ENCODE measurements at places on chromosomes 1 and 21.
A peak's percentile ranks its signal among the peaks of the same experiment; 100 is the strongest.

DNA sequence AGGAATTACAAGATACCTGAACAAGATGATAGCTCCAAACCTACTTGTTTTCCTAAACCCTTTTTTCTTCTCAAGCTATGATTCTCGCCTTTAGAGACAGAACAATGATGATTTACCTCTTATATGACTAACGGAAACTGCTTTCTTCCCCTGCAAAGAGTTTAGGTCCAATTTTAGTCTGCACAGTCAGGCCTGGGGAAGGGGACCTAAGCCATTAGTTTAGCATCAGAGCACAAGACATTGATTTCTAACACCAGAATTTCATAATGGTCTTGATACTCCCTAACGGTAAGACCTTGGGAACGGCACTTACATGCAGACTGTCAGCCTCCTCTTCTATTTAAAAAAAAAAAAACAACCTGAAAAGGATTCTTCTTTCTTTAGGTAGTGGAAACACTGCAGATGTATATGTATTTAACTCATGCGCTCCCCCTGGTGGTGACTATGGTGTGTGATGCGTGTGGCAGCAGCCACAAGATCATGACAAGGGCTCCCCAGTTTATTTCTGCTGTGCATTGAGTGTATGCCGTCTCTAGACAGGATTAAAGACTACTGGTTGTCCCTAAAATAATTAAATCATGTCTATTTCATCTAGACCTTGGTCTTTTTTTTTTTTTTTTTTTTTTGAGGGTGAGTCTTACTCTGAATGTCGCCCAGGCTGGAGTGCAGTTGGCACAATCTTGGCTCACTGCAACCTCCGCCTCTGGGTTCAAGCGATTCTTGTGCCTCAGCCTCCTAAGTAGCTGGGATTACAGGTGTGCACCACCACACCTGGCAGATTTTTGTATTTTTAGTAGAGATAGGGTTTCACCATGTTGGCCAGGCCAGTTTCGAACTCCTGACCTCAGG is 37.3 kb upstream of the TMEM222 start:
- peak; percentile 85 for DNase-seq

DNA sequence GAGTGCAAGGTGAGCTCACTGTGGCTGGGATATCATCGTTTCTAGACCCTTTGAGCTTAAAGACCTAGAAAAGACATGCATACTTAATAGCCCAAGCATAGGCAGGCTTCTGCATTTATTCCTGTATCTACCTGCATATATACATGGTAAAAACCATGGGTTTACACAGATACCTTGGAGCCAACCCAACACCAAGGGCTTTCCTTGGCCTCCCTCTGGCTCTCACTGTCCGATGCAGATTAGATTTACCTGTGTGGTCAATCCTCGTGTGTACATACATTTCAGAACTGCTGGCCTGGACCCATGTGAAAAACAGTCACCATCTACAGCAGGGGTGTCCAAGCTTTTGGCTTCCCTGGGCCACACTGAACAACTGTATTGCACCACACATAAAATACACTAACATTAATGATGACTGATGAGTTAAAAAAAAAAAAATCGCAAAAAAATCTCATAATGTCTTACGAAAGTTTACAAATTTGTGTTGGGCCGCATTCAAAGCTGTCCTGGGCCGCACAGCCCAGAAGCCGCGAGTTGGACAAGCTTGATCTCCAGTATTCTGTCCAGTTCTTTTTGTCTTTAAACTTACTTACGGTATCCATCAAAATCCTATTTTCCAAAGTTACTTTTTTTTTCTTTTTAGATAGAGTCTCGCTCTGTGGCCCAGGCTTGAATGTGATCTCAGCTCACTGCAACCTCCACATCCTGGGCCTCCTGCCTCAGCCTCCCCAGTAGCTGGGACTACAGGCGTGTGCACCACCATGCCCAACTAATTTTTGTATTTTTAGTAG is 43.5 kb downstream of the WDR4 start:
- no peak for DNase-seq

DNA sequence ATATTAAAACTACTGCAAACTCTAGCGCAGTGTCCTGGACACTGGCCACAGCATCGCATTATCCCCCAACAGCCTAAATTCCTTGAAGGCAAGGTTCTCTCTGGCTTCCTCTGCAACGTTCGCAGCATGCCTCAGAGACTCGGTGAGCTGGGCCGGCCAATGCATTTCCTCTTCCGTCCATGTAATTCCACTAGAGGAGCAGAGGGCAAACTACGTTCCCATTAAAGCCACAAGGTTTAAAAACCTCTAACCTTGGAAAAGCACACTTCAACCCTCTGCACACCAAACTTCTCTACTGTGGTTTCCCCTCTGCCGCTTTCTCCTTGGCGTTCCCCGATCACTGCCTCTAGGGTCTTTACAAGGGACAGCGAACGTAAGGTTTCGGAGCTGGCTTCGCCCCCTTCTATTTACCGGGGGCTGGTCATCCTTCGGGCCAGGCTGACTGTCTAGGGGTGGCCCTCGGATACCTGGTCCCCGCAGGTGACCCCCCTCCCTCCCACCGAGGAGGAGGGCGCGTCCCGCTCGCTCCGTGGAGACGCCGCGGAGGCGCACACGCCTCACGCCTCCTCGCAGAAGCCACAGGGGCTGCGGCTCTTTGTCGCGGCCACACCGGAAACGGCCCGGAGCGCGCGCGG is 456 bp upstream of the SMYD2 start:
- DNase-seq = peak; percentile 57

DNA sequence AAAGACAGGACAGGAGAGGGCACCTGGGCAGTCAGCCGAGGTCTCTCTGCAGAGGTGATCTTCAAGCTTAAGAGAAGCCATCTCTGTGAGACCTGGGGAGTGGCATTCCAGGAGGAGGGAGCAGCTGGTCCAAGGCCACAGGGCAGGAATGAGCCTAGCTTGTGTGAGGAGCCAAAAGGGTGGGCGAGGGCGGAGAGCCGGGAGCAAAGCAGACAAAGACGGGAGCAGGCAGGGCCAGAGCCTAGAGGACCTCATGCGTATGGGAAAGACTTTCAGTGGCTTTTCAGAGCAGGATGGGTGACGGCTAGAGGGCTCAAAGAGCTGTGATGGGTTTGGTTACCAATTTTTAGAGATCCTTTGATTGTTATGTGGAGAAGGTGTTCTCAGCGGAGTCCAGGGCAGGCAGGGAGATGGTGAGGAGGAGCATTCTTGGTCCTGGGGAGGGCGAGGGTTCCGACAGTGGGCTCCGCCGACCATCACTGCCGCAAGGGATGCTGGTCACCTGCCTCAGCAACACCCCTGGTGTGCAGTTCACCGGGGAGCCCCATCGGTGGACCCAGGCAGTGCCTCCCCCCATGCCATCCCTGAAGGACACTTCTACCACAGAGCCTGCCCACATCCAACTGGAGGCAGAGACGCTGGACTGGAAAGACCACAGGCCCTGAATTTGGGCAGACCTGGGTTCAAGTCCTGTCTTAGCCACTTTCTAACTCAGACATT is 122.9 kb upstream of the IRF2BP2 start:
- DNase-seq = no peak

DNA sequence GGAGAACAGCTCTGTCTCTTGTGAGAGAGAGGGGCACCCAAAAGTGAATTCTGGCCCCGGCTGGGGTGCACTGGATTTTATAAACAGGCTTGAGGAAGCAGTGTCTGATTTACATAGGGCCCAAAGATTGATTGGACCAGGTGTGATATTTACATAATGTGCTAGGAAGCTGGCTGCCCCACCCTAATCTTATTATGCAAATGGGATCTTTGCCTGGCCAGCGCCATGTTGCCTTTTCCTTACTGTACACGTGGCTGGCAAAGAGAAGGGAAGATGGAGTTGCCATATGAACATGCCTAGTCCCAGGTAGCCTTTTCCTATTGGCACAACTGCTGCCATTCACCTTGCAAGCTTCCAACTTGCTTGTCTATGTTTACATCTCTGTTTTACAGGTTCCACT is 29.0 kb upstream of the CFHR4 start:
- no peak for DNase-seq
